NCI-H2029 treated with DMSO at 0.1 percent for 48 hours (cell line): ENCODE measurements at places on chromosomes 4 and X.

DNA sequence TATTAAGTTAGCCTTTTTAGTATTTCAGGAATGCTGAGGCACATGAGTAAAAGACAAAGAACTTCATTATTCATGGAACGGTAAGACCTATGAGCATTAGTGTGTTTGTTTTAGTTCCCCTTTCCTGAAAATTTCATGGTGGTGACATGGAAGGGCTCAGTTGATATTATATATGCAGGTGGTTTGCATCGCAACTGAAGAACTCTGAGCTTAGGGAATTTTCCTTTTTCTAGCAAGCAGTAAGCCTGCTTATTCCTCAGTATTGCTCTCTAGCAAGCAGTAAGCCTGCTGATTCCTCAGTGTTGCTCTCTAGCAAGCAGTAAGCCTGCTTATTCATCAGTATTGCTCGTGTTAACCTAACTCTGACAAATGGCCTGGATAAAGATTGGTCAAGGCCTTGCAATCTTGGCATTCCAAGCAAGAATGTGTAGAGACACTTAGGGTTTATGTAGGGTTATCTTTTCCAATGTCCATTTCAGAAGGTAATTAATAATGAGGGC, 37.7 kb upstream of the MAGEB18 start:
- no peak for DNase-seq

- DNase-seq, result no peak
Measured at GRCh38 chrX:15146515-15146914, 123.4 kb downstream of the ASB9 start.

DNA sequence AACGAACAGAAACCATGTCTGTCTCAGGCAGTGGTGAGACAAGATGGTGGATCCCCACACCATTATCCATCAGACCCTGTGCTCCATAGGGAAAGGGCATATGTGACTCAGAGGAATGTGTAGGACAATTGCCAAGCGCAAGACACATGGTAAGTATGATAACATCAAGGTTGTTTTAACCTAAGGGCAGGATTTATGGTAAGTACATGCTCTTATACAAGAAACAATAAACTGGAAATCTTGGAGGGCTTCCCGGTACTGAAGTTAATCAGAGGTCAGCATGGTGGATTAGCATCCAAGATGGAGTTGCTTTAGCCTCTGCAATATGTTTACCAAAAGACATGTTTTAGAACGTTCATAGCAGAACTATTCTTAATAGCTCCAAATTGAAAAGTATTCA, 355.0 kb downstream of the PPP1R2C start:
- no peak for DNase-seq

- DNase-seq, result peak; percentile 31
Measured at GRCh38 chr4:139977838-139978609, 176.0 kb downstream of the MAML3 start.

DNA sequence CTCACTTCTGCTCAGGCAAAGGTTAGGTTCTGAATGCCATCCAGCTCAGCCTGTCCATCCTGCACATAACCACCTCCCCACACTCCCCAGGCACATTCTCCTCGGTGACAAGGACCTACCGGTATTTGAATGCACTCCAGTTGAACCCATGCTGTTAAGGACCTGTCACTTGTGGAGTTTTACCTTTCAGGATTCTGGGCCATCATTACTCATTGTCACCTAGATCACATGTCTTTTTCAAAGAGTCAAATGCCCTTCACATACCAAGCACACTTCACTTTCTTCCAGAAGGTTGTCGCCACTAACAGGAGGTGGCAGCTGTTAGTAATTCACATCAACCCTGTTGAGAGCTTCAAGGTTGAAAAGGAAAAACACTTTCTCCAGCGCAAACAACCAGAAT, 218.3 kb downstream of the SOWAHB start:
- DNase-seq, result no peak

GRCh38 chr4:104507112-104507511, 12.4 kb upstream of the CXXC4 start:
- DNase-seq, result no peak

DNA sequence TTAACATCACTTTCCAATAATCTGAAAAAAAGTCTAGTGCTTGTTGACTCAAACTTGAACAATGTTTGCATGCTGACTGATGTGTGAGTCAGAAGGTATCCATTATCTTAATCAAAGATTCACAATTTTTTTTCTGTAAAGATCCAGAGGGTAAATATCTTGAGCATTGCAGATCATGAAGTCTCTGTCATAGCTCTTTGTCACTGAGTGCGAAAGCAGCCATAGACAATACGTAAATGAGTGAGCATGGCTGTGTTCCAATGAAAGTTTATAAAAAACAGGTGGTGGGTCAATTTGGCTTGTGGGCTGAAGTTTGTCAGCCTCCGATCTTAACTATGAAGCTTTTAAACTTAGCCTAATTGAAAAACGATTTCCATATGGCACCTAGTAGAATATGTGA, 37.7 kb downstream of the NHS start:
- no peak for DNase-seq

DNA sequence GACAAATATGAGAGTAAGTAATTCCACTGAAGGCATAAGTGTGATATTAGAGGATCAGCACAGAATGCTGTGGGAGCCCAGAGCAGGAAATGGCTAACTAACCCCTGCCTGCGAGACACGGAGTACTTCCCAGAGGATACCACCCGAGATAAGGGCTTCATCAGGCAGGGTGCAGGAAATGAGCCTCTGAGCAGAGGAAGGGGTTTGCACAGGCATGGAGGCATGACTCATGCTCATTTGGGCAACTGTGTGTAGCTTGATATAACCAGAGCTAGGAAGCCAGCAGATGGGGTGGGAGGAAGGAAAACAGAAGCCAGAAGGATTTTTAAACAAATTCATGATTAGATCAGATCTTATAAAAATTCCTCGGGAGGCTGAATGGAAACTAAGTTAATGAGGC, 70.0 kb upstream of the TSPAN5 start:
- DNase-seq, result no peak

DNA sequence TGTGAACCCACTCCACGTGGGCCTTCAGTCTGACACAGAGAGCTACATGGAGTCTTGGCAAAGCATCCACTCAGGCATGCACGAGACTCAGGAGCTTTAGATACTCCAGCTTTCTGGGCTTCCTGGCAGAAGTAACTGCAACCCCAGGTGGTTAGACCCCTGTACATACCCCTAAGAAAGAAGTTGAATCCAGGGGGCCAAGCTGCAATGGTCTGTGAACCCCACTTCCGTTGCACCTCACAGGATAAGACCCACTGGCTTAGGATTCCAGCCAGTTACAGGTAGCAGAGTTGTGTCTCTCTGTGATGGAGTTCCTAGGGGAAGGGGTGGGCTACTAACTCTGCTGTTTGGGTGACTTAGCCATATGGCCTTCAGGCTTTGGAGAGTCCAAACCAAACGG, 21.4 kb upstream of the FAAH2 start:
- no peak for DNase-seq
